ENCODE measurements at places on chromosomes 4 and X.

- DNase-seq = no peak
These were observed 444 bp downstream of the FREM3 start for GRCh38 chr4:143700046-143700415.

- DNase-seq = no peak
These were observed 56.9 kb upstream of the OGT start for GRCh38 chrX:71475785-71476540.

DNA sequence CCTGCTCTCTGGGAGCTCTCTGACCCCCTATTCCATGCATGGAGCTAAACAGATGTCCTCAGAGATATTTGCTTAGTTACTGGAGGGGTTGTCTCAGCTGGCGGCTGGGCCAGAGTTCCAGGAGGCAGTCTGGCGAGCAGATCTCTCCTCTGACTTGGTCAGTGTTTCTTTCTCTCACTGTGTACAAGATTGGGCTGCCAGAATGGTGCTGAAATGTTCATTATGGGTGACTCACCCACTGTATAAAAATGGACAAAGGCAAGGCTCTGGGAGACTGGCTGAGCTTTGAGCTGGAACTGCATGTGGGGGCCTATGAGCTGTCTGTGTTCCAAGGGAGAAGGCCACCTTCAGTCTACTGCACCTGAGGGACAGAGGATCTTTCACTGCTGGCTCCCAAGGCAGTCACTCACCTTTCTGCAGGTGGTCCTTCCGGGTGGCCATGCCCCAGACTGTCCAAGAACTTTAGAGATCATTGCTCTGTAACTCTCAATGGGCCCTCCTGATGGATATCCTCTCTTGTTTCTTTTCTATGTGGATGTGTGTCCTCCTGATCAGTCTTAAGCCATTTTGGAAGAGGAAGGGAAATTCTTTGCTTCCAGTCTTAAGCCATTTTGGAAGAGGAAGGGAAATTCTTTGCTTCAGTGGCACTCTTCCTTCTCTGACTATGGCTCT, 88.2 kb downstream of the CFAP299 start:
- DNase-seq = no peak

GRCh38 chrX:24124244-24124799, 25.2 kb upstream of the ZFX start:
- no peak for DNase-seq

GRCh38 chrX:47217121-47217851, 1.2 kb upstream of the CDK16 start:
- no peak for DNase-seq

GRCh38 chrX:124217304-124218251, 114.9 kb upstream of the TEX13D start:
- DNase-seq = peak; percentile 23

GRCh38 chr4:169510617-169511016, 101.8 kb downstream of the NEK1 start:
- no peak for DNase-seq

GRCh38 chr4:24433515-24434214, 150.7 kb downstream of the DHX15 start:
- no peak for DNase-seq

DNA sequence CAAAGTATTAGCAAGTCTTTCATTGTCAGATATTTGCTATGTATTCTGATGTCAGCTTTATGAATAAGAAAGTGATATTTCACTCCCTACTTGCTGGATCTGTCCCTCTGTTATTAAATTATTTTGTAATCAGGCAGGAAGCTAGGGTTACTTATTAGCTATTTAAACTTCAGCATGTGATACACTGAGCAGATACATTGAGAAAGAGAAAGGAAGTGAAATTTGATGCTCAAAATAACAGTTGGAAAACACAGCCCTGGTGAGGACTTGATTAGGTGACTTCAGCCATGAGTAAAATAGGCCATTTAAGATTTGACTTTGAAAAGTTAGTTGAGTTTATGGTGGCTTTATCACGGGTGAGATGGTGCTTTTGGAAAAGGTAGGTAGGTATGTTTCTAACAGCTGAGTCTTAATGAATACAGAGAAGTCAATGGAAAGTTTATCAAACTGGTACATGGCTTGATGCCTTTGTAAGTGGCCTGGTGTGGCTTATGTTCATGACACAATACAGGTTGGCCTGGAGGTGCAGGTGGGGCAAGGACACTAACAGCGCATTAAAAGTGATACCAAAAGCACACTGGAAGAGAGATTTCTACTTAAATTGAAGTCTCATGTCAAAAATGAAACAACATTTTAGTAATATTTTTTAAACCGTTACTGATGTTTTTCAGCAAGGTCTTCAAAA, 321.2 kb upstream of the SPOCK3 start:
- DNase-seq = no peak

DNA sequence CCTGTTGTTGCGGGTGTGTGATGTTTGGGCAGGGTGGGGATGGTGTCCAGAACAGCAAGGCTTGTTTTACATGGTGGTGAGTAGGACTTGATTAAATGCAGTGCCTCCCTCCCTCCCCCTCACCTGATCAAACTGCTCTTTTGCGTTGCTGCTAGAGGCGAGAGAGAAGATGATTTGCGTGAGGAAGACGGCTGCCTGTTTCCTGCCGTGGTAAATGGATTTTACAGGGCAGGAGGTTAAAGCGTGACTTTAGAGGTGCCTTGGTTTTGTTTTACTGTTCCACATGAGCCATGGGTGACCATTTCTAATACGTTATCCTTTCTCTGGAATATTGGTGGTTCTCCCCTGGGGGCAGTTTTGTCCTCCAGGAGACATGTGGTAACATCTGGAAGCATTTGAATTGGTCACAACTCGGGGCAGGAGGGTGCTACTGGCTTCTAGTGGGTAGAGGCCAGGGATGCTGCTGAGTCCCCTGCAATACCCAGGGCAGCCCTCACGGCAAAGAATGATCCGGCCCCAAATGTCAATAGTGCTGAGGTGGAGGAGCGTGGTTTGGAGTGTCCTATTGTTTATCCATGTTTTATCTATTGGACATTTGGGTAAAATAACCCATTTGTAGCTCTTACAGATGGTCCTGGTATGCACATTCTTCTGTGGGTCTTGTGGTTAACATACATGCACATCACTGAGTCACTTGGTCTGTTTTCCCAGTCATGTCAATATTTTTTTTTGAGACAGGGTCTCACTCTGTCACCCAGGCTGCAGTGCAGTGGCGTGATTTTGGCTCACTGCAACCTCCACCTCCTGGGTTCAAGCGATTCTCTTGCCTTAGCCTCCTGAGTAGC, 73.7 kb downstream of the SHROOM2 start:
- no peak for DNase-seq

- DNase-seq = no peak
These were observed 128.3 kb downstream of the MAGEE1 start for GRCh38 chrX:76555816-76556215.

DNA sequence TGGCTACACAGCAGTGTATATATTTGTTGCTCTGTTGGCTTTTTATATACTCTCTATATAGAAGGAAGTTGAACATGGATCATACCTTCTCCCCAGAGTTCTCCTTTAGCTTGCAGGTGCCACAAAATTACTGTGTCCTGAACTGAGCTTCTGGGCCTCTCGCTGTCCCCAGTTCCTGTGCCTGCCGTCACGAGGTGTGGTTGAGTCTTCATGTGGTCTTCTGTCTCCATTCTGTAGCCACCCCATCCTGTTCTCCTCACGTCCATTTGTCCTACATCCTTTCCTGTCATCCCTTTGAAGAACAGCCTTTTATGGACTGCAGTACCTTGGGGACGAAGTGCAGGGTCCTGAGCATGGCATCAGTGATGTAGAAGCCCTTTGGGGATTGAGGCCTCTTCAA, 14.5 kb downstream of the TMEM131L start:
- no peak for DNase-seq

- DNase-seq = no peak
These were observed 976.5 kb downstream of the RPA4 start for GRCh38 chrX:97860226-97860625.

- no peak for DNase-seq
These were observed 75.6 kb downstream of the CPE start for GRCh38 chr4:165454426-165454825.

- no peak for DNase-seq
These were observed 528 bp upstream of the SLC25A4 start for GRCh38 chr4:185142564-185142911.

GRCh38 chr4:24517676-24518075, 66.7 kb downstream of the DHX15 start:
- no peak for DNase-seq

GRCh38 chr4:40227284-40227683, 30.5 kb downstream of the RHOH start:
- no peak for DNase-seq

- no peak for DNase-seq
These were observed 401.2 kb upstream of the CNKSR2 start for GRCh38 chrX:20973038-20973437.

GRCh38 chrX:7170898-7171297, 22.9 kb upstream of the PUDP start:
- DNase-seq = no peak

- no peak for DNase-seq
These were observed 721.8 kb downstream of the ADGRL3 start for GRCh38 chr4:61921920-61922319.

DNA sequence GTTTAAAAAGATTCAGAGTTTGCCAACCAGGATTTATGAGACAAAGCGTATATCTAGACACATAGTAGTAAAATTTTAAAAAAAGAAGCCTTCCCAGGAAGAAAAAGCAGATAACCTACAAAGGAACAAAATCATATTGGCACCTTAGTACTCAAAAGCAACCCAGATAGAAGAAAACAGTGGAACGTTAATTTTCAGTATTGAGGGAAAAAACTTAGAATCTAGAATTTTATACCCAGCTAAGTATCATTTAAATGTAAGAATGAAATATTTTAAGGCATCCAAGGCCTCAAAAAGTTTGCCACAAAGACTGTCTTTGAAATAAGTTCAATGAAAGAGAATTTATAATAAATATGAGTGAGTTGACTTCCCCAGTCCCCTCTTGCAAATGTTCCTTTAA, 96.5 kb upstream of the EOLA2 start:
- no peak for DNase-seq

DNA sequence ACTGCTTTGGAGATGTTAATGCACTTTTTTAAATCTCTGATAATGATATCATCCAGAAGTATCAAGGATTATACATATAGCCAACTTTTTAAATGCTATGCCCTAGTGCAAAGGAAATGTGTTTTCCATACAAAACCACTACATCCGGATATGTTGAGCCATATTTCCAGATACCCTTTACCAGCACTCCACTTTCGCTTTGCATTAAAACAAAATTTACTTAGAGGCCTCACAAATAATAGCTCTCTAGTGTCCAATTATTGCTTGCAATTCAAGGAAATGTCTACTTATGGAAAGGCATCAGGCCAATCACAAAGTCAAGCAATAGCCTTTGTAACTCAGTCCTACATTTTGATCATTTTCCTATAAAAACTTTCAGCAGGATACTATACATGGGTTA, 1072.8 kb upstream of the INTU start:
- no peak for DNase-seq

DNA sequence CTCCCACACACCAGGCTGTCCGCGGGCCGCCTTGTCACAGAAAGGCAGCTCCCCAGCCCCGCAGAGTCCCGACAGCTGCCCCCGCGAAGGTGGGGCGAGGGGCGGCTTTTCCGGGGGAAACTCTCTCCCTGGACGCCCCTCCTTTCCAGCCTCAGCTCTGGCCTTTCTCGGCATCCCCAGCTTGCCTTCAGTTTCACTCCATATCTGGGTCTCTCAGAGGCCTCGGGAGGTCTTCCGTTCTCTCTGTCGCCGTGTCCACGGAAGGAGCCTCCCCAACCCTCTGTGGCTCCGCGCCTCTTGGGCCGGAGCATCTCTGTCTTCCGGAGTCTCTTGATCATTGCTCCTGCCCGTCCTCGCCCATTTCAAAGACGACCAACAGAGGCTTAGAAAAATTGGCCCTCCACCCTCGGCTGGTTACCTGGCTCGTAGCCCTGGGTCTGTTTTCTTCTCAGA, 6.1 kb upstream of the MSX1 start:
- no peak for DNase-seq

DNA sequence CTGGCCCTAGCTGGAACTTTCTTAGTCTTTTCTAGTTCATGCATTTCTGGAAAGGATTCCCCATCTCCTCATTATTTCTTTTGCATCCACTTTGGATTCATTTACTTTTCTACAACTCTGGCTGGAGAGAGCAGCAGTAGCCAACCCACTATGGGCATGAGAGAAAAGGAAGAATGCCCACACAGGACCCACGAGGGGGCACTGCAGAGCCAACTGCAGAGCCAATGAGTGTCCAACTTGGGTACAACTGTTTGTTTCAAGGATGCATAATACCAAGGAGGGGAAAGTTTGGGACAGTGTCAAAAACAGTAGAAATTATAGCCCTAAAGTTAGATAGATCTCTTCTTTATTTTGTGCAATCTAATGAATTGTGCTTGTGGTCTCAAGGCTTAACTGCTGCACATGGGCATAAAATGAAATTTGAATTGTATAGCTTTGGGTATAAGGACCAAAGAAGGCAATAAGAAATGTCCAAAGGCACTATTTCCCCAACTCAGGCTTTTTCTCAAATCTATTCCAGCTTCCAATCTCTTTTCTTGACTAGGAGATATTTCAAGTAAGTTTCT, 230.6 kb downstream of the NSUN7 start:
- no peak for DNase-seq
